ENCODE measurements at places on chromosomes 7 and 10.

DNA sequence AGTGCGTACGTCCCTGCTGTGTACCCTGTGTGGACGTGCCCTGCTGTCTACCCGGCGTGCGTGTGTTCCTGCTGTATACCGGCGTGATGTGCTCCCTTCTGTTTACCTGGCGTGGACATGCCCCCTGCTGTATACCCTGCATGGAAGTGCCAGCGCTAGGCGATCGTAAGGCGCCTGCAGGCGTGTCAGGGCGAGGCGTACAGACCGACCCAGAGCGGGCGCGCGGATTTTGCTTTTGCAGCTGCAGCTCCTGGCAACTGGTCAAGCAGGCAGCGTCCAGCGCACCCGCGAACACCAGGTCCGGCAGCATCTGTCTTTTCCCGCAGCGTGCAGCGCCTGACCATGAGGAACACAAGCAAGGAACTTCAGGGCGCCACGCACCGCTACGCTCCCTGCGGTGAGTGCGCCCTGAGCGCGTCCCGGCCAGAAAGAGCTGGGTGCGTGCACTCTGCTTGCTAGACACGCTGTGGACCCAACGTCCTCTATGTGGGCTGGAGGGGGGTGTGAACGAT, 680 bp downstream of the C7orf57 start:
- no peak for DNase-seq

DNA sequence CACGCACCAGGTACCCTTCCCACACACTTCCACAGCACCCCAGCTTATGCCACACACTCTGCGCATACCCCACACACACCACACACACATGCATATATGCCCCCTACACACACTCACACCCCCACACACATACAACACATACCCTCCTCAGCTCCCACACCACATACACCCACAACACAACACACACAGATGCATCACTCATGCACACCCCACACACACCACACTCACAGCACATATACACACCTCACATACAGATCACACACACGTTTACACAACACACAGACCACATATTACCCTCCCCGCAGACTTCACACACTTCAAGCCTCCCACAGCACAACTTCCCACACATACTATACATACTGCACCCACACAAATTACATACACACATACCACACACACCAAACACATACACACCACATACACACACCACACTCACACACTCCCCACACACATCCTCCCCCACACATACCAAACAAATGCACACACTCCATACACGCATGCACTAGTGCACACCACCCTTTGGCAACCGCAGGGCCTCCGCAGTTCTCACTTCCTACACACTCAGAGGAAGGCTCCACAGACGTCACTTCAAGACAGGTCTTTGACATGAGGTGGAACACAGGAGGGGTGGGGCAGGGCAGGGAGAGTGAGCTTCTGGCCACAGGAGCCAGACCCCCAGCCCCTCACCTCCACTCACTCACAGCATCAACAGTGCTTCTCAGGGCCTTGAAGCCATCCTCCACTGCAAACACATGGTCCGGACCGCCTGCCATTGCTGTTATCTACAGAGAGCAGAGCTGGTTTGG, 18.5 kb upstream of the ANTXRL start:
- peak; percentile 25 for DNase-seq

GRCh38 chr10:24396396-24396795, 187.5 kb downstream of the KIAA1217 start:
- DNase-seq, result no peak

DNA sequence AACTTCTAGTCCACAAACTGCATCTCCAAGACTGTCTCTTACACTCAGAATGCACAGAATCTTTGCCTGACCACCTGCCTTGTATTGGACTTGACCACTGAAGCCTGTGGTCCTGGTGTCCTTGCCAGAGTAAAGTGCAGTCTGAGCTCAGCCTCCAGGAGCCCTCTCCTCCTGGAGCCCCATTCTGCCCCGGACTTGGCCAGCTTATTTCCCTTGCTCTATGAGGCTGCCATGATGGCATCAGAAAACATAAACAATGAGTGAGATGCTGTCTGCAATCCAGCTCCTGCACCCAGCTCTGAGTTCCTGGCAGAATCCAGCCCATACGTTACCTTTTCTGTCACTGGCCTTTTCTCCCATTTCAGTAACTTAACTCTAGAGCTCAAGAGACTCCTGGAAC, 494.6 kb downstream of the PLXNA4 start:
- DNase-seq, result no peak

GRCh38 chr7:92720604-92721350, 115.6 kb downstream of the CDK6 start:
- DNase-seq, result no peak

DNA sequence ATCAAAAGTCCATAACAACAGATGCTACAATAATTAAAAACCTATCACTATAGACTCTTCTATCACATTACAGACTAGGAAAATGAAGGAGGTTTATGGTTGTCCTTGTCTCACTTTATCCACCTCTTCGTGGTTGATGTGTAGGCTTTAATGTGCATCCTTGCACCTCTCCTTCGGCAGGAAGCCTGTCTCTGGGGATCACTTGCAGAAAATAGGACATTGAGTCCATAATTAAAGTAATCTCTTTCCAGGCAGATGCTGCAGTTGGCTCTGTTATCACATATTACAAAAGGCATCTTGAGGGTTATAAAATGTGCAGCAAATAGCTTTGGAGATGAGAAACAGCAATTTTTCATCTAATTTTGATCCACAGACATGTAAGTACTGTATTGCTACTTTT, 168.4 kb downstream of the RELN start:
- no peak for DNase-seq

GRCh38 chr10:106551501-106552062, 612.9 kb downstream of the SORCS1 start:
- DNase-seq, result no peak

GRCh38 chr10:94036766-94037033, 43.0 kb downstream of the PLCE1 start:
- DNase-seq, result no peak

DNA sequence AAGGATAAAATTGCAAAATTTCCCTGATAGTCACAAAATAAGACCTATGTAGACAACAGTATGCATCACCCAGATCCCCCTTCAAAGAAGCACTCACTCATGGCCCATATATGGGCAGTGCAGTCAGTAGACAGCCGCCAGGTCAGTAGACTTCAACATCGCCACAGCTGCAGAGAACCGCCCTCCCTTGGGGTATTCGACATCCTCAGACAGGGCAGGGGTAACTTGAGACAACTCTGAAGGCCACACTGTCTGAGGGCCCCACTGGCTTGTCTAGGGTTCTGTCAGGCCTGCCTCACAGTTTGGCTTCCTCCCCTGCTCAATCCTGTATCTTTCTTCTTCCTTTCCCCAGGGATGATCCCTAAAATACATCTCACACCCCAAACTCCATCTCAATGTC, 172.3 kb downstream of the IMMP2L start:
- DNase-seq, result no peak

DNA sequence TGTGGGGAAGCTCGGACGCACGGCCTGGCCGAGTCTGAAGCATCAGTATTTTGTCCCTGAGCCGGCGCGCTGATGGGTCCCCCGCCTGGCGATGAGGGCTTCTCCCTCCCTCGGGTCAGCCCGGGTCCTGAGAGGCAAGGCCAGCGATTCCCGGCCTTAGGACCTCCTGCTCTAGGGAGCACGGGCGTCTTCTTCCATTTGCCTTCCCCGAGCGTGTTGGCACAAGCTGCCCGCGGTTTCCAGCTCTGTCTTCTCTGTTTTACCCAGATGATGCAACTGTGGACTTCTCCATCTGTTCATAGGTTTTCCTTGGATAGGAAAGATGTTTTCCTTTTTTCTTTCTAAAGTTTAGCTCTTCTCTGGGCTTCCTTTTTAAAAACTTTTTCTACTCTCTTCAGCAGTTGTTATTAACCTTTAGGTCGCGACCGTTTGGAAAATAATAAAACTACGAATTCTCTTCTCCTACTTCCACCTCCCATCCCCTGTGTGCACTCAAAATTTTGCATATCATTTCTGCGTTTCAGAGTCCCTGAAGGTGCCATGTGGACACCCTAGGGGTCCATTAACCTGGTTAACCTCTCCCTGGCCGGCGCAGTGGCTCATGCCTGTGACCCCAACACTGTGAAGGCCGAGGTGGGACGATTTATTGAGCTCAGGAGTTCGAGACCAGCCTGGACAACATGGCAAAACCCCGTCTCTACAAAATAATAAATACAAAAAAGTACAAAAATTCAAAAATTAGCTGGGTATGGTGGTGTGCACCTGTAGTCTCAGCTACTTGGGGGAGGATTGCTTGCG, 1.4 kb upstream of the SLC25A28 start:
- no peak for DNase-seq

DNA sequence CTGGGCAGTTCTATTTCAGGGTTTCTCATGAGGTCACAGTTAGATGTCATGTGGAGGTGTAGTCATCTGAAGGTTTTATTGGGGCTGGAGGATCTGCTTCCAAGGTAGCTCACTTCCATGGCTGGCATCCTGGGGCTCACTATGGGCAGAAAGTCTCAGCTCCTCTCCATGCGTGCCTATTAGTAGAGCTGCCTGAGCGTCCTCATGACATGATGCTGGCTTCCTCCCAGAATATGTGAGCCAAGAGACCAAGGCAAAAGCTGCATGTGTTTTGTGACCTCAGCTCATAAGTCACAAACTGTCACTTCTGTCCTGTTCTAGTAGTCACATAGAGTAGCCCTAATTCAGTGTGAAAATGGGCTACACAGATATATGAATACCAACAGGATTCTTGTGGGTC, 524.4 kb downstream of the SUGCT start:
- DNase-seq, result no peak

- DNase-seq, result no peak
Measured at GRCh38 chr7:13307040-13307439, 619.6 kb downstream of the ARL4A start.

DNA sequence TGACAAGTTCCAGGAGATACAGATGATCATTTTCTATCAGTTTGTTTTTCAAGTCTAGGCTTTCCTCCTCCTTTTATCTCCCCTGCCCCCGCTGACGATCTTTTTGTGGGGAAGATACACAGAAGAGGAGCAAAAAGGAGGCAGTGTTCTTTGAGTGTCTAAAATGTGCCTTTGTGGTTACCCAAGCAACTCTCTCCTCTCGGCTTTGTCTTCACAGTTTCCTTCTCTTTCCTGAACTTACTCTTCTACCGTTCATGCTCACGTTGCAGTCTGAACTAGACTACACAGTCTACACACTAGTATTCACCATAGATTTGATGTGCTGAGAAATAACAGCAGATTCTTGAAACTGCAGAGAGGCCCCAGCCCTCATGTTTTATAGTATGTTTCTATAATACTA, 23.6 kb downstream of the CEP41 start:
- DNase-seq, result no peak

DNA sequence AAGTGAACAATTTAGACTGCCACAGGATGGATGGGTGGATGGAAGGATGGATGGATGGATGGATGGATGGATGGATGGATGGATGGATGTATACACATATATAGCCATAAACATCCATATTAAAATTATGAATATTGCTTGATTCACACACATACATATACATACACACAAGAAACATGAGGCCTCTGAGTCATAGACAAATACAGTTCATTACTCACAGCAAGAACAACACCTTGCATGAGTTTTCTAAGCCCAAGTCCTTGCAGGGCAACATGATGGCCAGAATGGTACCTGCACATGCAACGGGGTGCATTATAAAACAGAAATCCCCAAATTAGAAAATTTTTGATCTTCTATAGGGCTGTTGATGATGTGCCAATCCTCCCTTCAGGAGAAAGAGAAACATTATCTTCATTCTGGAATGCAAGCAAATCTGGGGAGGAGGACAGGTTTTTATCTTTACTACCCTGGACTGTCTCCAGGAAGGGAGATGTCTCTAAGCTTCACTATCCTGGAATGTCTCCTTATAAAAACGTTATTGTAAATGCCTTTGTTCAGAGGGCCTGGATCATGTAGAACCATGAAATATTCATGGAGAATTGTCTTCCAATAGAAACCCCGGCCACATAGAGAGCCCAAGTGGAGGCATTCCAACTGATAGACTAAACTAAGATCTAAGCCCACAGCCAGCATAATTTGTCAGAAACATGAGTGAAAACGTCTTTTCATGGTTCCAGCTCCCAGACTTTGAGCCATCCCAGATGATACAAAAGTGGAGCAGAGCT, 238.6 kb upstream of the LRRN3 start:
- DNase-seq, result no peak

DNA sequence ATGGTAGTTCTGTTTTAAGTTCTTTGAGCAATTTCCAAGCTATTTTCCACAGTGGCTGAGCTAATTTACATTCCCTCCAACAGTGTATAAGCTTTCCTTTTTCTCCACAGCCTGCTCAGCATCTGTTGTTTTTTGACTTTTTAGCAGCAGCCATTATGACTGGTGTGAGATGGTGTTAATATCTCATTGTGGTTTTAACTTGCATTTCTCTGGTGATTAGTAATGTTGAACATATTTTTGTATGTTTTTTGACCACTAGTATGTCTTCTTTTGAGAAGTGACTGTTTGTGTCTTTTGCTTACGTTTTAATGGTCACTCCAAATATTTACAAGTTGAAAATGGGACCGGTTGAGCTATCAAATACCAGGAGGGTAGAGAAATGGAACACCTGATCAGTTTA, 20.4 kb downstream of the GNG11 start:
- DNase-seq, result no peak

GRCh38 chr10:30455816-30456215, 21.8 kb downstream of the MAP3K8 start:
- no peak for DNase-seq

DNA sequence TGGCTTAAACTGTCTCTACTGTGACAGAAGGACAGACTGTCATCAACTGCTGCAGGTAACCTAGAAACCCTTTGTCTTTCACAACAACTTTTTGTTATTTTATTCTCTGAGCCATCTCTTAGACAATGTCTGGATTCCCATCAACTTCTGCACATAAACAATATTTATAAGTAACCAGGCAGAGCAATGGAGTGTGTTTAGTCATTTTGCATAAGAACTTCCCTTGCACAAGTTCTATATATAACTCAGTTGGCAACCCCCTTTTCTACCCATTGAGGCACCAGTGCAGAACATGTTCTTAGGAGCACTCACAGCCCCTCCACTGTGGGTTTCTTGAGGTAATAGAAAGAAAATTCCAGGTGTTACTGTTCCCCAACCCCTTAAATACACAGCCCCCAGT, 65.0 kb upstream of the IL6 start:
- DNase-seq, result no peak

DNA sequence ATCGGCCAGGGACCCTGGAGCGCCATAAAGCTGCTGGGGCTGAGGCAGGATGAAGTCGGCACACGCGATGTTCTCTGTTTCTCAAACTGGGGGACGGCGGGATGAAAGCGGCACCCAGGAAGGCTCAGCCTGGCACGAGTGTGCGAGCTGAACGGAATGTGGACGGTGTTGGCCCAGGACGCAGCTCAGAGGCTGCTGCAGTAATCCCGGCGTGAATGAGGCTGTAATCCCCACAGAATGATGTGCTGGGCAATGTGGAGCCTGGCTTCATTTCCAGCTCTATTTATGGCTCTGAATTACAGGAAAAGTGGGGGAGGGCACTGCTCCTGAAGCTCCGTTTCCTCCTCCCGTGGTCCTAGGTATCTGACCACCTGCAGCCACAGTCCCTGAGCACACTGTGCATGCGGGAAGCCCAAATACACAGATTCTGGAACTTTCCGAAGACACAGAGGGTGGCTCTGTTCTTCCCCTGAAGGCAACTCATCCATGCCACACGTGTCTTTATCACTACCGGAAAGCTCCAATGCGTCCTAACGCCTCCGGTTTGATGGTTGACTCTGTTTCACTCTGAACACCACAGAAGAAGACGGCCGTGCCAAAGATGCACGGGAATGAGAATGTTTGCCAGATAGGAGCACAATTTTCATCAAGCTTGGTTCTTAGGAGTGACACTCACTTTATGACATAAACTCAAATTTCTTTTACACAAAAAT, 37.6 kb downstream of the KLF6 start:
- DNase-seq, result no peak

GRCh38 chr10:132659206-132660091, 121.9 kb downstream of the INPP5A start:
- no peak for DNase-seq

Data from activated T-helper 1 cell treated with Interleukin-2 at 50 U/mL for 16 hours (primary cell).